Activated gamma-delta T cell treated with Interleukin-2 at 50 U/mL for 16 hours (primary cell): ENCODE measurements at places on chromosomes 5 and 9.

GRCh38 chr9:110266795-110267194 lies 10.5 kb upstream of the TXN start:
- no peak for DNase-seq

DNA sequence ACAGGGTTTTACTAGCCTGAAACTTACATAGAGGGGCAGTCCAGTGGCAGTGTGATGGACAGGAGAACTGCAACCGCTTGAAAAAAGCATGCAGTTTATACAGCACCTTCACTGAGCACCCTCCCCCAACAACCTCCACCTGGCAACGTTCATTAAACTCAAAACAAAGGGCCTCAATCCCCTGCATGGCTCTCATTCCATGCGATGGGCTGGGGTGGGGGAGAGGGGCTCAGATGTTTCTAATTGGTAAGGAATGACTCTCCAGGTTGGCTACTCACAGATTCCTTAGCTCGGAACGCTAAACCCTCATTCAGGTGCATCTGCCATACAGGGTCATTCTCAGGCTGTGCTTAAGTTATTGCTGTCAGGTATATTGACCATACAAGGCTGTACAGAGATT lies 80.9 kb upstream of the ITGA1 start:
- no peak for DNase-seq

- DNase-seq = no peak
These were observed 44.3 kb downstream of the GARNL3 start for GRCh38 chr9:127308652-127309434.

- no peak for DNase-seq
These were observed 74.7 kb downstream of the FCHO2 start for GRCh38 chr5:73030531-73030930.

- DNase-seq = no peak
These were observed at the start of gene PDE4D for GRCh38 chr5:59893429-59894227. Gene PDE4D (minus strand): TSS chr5:59893726.

DNA sequence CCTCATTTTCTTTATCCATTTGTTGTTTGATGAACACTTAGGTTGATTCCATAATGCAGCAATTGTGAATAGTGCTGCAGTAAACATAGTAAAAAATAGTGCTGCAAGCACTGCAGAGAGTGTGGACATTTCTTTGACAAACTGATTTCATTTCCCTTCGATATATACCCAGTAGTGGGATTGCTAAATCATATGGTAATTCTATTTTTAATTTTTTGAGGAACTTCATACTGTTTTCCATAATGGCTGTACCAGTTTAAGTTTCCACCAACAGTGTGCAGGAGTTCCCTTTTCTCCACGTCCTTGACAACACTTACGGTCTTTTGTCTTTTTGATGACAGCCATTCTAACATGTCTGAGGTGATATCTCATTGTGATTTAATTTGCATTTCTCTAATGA lies 138.2 kb upstream of the PLPPR1 start:
- DNase-seq = no peak

- DNase-seq = no peak
These were observed 28.4 kb downstream of the HSDL2 start for GRCh38 chr9:112408275-112408674.

DNA sequence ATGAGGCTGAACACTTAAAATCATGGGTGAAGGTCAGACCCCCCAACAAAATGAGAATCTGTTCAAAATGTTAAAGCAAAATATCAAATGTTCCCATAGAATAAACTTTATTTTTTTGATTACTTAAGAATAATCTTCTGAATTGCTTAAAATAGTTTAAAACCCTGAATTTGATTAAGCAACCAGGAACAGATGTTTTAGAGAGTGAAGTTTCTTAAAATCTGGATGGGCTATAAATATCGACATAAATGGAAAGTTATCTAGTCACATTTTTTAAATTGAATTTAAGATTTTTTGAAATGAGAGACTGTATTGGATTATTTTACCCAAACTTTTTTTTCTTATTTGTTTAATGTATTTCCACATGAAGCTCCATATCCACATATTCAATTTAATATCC lies 98.5 kb downstream of the ADAMTS12 start:
- DNase-seq = no peak

GRCh38 chr5:132776131-132776937 lies 705 bp downstream of the SEPTIN8 start:
- no peak for DNase-seq

DNA sequence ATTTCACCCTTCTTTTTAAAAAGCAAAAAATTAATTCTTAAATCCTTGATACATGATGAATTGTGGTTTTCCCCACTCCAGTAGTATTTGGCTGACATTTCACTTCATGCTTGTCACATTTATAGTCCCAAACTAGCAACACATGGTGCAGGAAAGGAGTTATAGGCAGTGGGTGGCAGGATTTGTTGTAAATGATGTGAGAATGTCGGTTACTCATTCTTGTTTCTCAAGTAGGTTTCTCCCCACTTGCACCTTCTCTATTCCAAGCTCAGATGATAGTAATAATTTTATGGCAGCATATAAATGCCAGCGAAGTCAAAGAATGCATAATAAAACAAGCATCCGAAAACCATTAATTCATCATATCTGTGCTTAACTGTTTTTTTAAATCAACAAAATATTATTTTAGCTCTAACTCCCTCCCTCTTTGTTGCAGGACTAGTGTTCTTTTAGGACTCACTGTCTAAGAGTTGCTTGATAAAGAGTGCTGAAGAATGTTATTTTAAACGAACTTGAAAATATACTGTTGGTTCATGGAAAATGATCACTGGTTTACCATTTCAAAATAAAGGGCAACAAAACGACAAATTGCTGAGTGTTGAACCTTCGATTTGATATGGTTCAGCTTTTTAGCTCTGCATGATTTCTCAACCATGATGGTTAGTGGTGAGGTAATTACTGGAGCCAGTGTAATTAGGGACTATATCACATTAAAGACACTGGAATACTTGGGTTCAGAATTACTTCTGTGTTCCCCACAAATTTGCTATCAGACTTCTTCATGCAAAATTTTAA lies 88.1 kb upstream of the ADAMTSL1 start:
- no peak for DNase-seq

DNA sequence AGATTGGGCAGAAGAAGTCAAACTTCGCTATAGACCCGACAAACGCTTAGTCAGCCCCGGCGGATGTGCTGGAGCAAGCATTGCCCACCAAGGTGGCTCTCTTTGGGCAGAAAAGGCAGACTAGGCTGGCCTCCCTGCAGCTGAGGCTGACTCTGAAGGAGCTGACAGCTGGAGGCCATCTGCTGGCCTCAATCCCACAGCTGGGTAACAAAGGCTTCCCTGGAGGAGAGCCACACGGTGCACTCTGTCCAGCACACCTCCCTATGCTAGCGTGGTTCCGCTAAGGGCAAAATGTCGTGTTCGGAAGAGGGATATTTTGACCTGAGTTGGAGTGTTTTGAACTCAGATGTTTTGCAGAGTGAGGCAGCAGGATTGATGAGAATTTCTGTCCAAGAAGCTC lies 103.5 kb upstream of the PTCH1 start:
- DNase-seq = no peak

- DNase-seq = no peak
These were observed 288.6 kb downstream of the ELAVL2 start for GRCh38 chr9:23537192-23538066.

DNA sequence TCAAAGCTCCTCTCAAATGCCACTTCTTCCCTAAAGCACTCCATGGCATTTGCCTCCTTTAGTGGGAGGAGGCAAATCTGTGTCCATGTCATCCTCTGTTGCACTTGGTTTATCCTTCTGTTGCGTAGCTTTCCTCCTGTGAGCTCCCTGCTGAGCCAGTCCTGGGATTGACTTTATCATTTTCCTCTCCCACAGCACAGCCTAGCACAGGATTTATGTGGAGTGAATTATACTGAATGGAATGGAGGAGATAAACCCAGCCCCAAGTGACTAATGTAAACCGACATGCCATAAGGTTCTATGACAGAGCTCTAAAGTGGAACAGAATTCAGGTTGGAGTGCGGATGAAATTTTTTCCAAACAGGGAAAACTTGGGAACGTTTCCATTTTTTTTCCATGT lies 26.4 kb upstream of the TOMM5 start:
- DNase-seq = no peak

- DNase-seq = no peak
These were observed 60.1 kb upstream of the GRHPR start for GRCh38 chr9:37362430-37362829.

DNA sequence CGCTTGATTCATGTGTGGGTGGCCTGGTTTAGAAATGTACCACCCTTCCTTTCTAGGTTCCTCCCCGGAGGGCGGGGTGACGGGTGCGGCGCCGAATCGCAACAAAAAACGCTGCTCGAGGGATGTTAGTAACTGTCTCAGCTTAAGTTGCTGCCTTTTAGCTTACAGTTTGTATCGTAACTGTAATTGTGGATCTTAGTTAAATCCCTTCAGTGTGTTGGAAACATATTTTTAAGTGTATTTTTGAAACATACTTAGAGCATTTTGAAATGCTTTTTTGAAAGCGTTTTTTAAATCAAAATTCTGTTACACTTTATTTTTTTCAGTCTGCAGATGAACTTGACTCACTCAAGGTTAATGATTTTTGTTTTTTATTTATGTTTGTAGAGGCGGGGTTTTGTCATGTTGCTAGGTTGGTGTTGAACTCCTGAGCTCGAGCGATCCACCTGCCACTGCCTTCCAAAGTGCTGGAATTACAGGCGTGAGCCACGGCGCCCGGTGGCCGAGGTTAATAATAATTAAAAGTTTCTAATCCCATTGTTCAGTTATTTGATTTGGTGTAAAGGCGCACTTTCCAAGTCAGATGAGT lies 997 bp upstream of the CHD1 start:
- no peak for DNase-seq

DNA sequence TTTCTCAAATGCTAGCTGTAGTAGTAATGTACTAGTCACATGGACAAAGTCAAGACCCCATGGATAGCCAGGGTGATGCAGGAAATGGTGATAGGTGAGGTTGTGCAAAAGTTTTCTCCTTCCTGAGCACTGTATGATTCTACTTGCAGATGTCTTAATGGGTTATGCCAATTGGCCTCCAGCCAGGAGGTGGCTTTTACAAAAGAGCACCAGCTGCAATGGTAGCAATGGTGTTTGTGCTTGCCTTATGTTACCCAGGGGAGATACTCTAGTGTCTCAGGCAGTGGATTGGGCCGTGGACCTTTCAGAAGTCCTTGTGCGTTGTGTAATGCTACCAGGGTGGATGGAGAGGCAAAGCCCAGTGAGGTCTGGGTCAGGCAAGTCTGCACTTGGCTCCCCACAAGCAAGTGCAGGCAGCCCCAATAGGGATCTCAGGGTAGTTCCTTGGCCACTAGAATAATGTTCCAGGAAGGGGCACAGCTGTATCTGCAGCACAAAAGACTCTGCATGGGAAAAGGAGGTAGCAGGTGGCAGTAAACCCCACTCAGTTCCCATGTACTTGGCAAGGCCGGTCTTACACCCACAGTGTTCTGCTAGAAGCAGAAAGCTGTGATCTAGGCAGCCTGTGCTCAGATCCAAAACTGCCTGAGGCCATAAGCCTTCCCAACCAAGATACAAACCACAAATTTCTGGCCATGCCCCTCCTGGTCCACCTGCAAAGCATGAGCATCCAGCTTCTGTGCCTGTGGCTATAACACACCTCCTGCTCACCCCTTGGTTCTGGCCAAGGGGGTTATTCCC lies 46.4 kb upstream of the EDIL3 start:
- DNase-seq = no peak

DNA sequence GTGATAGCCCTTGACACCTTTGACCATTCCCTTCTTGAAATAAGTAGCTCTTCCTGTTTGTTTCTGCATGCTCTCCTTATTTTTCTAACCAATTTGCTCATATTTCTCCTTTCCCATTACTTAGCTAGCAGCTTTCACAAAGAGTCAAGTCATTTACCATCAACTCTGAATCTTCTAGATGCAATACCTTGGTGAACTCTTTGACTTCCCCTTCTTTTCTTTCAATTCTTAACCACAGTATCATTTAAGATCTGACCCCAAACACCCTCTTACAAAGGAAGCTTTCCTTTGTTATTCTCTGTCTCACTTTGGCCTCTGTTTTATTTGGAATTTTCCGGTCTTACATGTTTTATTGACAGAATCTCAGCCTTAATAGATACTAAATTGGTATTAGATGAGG lies 14.0 kb downstream of the NFX1 start:
- DNase-seq = no peak

DNA sequence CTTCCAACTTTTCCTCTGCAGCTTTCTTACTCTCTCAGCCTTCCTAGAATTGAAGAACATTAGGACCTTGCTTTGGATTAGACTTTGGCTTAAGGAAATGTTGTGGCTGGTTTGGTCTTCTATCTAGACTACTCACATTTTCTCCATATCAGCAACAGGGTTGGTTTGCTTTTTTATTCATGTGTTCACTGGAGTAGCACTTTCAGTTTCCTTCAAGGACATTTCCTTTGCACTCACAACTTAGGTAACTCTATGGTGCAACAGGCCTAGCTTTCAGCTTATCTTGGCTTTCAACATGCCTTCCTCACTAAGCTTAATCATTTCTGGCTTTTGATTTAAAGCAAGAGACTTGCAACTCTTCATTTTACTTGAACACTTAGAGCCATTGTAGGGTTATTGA lies 153.1 kb downstream of the CCDC192 start:
- no peak for DNase-seq
